ENCODE measurements at places on chromosomes 2 and 18.

GRCh38 chr2:29361231-29361630 is 246.0 kb downstream of the CLIP4 start:
- peak; percentile 22 for DNase-seq

GRCh38 chr2:100418406-100418962 is 1.0 kb upstream of the CHST10 start:
- DNase-seq = no peak

- no peak for DNase-seq
Observed at GRCh38 chr2:8938384-8938783, 65.1 kb downstream of the MBOAT2 start.

DNA sequence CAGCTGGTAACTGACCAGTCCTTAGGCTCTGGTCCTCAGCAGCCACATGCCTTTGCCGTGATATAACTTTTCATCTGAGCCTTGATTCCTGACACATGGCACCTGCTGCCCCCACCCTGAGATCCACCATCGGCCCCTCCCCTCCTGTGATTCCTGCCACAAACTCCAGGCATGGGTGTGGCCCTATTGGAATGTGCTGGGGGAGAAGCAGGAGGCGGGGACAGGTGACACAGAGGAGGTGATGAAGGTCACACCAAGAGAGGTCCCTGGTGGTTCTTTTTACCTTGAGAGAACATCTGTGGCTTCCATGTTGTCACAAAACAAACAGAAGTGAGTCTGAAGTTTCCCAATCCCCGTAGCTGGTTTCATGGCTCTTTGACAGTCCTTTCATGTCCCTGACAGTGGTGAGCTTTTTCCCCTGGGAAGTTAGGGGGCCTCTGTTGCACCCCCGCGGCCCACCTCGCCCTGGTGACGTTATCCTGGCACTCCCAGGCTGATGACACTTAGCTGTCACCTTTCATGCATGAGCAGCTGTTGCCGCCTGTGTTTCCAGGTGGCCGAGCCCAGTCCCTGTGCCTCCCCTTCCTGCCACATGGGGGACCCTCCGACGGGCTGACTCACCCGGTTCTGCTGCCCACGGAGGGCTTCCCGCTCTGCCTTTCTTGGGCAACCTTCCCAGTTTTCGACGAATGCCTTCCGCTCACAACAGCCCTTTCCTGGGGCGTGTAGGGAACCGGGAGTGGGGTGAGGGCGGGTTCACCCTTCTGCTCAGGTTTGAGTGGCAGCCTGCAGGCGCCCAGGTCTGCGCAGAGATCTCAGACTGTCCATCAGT is 66.3 kb upstream of the GLI2 start:
- DNase-seq = peak; percentile 88

DNA sequence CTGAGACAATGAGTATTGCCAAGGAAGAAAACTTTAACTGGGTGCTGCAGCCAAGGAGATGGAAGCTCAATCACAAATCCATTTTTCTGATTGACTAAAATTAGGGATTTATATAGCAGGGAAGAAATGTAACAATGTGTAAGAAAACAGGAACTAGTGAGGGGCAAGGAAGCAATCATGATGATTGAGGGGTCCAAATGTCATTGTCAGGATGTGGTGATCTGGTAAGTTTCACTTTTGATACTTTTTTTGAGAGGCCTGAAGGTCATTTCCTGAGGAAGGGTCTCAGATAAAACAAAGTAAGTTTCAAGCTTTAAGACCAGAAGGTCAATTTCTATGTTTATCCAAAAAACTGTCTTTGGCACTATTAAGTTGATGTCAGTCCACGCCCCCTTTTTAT is 12.0 kb upstream of the GCC2 start:
- no peak for DNase-seq

GRCh38 chr2:102264952-102265351 is 46.4 kb upstream of the IL1RL1 start:
- DNase-seq = no peak

DNA sequence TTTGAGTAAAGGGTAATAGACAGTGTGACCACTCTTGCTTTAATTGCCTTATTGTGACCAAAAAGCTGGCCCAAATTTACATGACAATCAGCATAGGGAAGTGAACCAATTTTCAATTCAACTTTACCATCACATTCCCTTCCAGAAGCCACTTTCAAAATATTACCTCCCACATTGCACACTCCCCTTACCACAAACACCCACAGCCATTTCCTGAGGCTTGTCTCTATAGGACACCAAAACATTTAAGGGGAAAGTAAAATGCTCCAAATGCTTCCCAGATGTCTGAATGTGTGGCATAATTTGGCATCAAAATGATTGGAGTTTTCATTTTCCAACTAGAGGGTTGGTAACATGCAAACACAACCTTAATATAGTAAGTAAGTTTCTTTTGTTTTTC is 616.1 kb downstream of the SLC4A3 start:
- no peak for DNase-seq

- no peak for DNase-seq
Observed at GRCh38 chr2:51472300-51472699, 440.4 kb upstream of the NRXN1 start.

DNA sequence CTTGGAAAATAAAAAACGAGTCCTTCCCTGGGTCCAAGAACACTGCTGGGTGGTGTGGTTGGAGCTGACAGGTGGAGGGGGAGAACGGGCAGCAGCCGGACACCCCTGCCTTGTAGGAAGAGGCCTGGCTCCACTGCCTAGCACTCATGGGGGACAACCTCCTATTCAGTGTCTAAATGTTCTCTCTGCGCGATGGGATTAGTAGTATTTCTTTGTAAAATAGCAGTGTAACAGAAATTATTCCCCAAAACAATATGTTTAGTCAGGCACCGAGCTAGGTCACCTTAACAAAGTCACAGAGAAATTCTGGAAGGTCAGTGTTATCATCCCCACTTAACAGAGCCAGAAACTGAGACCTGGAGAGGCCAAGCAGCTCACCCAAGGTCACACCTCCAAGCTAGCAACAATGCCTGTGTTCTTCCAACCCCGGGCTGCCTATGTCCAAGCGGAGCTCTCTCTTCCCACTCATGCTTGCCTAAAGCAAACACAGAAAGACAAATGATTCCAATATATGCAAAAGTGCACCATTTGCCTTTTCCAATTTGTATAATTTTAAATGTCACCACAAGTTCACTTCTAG is 68.0 kb downstream of the STEAP3 start:
- DNase-seq = no peak

GRCh38 chr18:74478880-74479279 is 17.3 kb upstream of the CNDP2 start:
- DNase-seq = no peak

GRCh38 chr2:26917135-26917836 is 53.2 kb upstream of the MAPRE3 start:
- DNase-seq = no peak

- DNase-seq = no peak
Observed at GRCh38 chr2:33606100-33606499, 7.0 kb upstream of the FAM98A start.

- peak; percentile 81 for DNase-seq
Observed at GRCh38 chr2:56444339-56444738, 260.5 kb downstream of the CCDC85A start.

- no peak for DNase-seq
Observed at GRCh38 chr2:162107361-162107901, 33.4 kb upstream of the DPP4 start.

All from NCI-H2171 treated with DMSO at 0.1 percent for 48 hours (cell line).